ENCODE measurements at places on chromosomes 4 and X. TPM values are rescaled to one million over a fixed set of nuclear protein-coding genes. Genes with fewer than 3 reads are reported as not detected.

The RASL11B gene
- 1.8 TPM for total RNA-seq

The HSFX4 gene
- not detected for total RNA-seq

The NPFFR2 gene
- not detected for total RNA-seq

The TEC gene
- total RNA-seq: 1.6 TPM

The ALB gene
- total RNA-seq: not detected

The IQCM gene
- total RNA-seq: not detected

The ARHGAP36 gene
- total RNA-seq: not detected

The CC2D2A gene
- total RNA-seq: 24.6 TPM

The UCHL1 gene
- 314 TPM for total RNA-seq

The SLC34A2 gene
- total RNA-seq: not detected

The SLC49A3 gene
- total RNA-seq: 15.1 TPM

The PPARGC1A gene
- total RNA-seq: 0.59 TPM

The ANOS1 gene
- total RNA-seq: not detected

The MAGEB17 gene
- total RNA-seq: not detected

The NPY2R gene
- total RNA-seq: under 0.01 TPM

The DSPP gene
- total RNA-seq: not detected

The HPSE gene
- 3.7 TPM for total RNA-seq

The NAA11 gene
- total RNA-seq: not detected

The ARHGAP24 gene
- 59.9 TPM for total RNA-seq

The BEX1 gene
- total RNA-seq: not detected

The SEPSECS gene
- total RNA-seq: 8.6 TPM

The FRMPD4 gene
- under 0.01 TPM for total RNA-seq

The PDLIM3 gene
- total RNA-seq: 0.59 TPM

The EDA gene
- total RNA-seq: 0.73 TPM

The HERC3 gene
- 19.5 TPM for total RNA-seq

The MXRA5 gene
- total RNA-seq: under 0.01 TPM

The MAPK10 gene
- total RNA-seq: 3.9 TPM

The NAP1L2 gene
- under 0.01 TPM for total RNA-seq

The CT45A2 gene
- total RNA-seq: not detected

Data from subcutaneous preadipocyte (primary cell).